ENCODE measurements at places on chromosomes 3 and 15.

- DNase-seq, result no peak
These were observed 19.1 kb upstream of the DNAAF4 start for GRCh38 chr15:55527150-55527549.

- no peak for DNase-seq
These were observed 71.3 kb downstream of the PTPRG start for GRCh38 chr3:61632568-61633175.

- no peak for DNase-seq
These were observed 23.1 kb downstream of the ABHD6 start for GRCh38 chr3:58260733-58261132.

- DNase-seq, result no peak
These were observed 683 bp upstream of the CPEB1 start for GRCh38 chr15:82647835-82648256.

GRCh38 chr3:14889205-14889604, 58.2 kb upstream of the NR2C2 start:
- DNase-seq, result no peak

DNA sequence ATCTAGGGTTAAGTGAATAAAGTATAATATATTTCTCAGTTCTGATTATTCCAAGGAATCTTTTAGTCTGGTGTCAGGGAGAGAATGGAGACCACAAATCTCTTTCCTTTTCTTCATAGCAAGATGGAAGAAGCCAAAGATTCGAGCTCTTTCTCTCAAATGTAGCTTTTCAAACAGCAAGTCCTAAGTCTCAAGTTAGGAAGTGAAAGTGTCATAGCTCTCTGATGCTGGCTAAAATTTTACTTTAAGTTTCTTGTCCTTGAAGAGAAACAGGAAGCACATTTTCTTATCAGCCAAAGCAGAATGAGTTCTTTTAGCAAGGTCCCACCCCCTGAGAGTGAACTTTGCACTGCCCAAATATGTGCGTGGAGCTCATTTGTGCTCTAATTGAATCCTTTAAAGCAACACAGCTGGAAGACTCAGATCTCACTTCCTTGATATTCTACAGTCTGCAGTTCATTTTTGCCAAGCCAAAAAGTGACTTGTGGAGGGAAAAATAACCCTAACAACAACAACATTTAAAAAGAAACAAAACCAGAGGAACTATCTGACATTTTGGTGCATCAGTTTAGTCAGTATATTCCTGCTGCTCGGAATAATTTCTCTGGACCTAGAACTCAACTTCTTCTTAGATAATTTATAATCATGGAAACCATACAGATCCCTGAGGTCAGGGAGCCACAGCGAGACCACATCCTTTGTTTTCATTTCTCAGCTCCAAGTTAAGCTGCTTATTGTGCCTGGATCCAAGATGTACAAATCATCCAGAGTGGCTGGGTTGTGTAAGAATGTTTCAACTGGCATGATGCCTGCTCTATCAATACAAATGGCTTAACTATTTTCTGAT, 238.7 kb upstream of the P2RY1 start:
- no peak for DNase-seq

DNA sequence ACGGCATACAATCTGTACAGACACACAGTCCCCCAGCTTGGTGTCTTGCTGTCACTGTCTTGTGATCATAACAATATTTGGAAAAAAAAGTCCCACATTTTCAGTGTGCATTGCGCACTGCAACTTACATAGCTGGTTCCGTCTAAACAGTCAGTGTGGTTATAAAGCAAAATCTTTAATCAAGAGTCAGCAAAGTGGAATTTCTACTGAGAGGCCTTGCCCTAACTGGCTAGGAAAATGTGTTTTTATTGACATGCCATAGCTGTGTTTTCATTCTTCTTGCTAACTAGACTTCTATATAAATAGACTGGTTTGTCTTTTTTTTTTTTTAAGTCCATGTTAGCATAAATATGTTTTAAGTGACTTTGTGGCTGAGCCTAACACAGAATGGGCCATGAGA, 174.8 kb downstream of the POLR2M start:
- no peak for DNase-seq

DNA sequence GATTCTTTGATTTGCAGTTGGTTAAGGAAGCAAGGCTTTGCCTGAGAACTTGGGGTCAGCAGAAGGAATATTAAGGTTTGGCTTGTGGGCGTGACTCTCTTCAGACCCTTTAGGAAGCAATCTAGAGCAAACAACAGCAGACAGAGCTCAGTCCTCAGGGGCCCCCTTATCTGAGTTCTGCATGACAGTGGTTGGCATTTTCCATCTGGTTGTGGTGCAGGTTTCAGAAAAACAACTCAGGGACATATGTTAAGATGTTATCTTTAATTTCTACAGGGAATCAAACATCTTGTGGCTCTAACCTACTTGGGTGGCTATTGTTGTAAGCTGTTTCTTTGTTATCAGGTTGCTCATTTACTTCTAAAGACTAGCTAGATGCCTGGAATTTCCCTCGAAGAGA, 141.4 kb downstream of the VPS8 start:
- DNase-seq, result no peak

All from 8988T (cell line).